ENCODE measurements at places on chromosomes 5 and 9.

DNA sequence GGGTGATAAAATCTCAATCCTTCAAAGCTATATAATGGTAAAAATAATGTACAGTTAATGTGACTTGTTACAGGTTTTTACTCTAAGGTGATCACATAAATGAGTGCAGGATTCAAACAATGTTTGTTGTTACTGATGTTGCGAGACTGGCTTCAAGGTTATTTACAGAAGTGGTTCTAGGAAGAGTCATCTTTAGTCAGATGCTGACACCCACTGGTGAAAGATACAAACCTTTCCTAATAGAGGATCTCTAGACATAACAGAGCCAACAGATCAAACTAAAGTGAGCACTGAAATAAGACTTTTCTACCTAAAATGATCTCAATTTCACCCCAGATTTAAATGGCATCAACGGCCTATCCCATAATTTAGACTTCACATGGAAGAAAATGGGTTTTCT, 20.2 kb downstream of the ARSB start:
- no peak for DNase-seq

GRCh38 chr5:139788294-139788910, 7.2 kb upstream of the PSD2 start:
- DNase-seq = no peak

- DNase-seq = no peak
Observed at GRCh38 chr9:23438299-23438907, 387.6 kb downstream of the ELAVL2 start.

GRCh38 chr9:2195211-2195610, 180.1 kb downstream of the SMARCA2 start:
- DNase-seq = no peak

- DNase-seq = peak; percentile 65
Observed at GRCh38 chr5:172133359-172134029, 54.5 kb downstream of the STK10 start.

DNA sequence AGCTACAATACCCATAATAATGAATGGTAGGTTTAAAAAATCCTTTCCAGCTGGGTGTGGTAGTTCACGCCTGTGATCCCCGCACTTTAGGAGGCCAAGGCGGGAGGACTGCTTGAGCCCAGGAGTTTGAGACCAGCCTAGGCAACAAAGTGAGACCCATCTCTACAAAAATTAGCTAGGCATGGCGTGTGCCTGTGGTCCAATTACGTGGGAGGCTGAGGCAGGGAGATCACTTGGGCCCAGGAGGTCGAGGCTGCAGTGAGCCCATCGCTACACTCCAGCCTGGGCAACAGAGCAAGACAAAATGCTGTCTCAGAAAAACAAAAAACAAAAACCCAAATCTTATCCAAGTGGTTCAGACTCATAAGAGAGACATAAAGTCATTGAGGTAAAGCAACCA, 33.8 kb upstream of the SLC6A3 start:
- no peak for DNase-seq

- DNase-seq = no peak
Observed at GRCh38 chr9:61669352-61669751, 479.5 kb downstream of the SPATA31A7 start.

GRCh38 chr9:104971511-104971910, 43.6 kb upstream of the ABCA1 start:
- DNase-seq = no peak

DNA sequence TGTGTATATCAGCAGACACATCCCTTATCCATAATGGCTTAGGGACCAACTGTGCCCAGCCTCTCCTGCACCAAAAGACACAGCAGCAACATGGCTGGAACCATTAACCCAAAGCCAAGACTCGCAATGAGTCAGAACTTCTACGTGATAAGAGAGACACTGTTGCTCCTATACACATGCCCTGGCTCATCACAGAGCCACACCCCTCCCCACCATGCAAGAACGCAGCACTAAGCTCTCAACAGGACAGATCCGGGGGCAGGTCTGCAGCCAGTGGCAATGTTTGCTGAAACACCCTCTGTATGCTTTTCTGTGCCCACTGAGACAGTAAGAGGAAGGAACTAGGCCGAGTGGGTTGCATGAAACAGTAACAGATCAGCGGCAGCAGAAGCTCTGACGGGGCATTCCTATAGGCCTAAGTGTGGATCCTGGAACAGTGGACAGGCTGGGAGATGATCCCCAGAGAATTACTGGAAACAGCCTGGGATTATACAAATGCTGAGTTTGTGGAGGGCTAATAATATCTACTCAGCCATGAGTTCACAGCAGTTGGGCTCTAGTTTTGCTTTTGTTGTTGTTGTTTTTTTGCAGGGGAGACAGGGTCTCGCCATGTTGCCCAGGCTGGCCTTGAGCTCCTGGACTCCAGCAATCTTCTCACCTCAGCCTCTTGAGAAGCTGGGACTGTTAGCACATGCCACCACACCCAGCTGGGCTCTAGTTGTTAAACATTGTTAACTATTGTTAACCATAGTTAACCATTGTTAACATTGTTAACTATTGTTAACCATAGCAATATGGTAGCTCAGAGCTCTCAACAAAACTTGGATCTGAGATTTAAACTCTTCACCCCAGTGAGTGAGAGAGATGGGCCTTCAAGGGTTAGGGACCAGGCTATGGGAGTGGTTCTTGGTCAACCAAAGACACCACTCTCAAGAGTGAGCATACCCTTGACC, 41.0 kb downstream of the B4GALT1 start:
- DNase-seq = no peak

DNA sequence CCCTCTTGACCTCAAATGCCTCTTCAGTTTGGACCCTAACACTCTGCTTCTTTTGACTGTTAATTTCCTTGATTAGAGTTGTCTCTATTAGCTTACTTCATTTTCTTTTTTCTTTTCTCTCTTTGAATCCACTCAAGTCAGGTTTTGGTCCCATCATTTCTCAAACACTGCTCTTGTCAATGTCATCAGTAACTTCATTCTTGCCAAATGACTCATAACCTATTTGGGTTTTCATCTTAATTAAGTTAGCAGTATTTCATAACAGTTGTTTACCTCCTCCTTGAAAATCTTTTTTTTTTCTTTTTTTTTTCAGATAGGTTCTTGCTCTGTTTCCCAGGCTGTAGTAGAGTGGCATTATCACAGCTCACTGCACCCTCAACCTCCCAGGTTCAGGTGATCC, 119.6 kb downstream of the PARP8 start:
- no peak for DNase-seq

DNA sequence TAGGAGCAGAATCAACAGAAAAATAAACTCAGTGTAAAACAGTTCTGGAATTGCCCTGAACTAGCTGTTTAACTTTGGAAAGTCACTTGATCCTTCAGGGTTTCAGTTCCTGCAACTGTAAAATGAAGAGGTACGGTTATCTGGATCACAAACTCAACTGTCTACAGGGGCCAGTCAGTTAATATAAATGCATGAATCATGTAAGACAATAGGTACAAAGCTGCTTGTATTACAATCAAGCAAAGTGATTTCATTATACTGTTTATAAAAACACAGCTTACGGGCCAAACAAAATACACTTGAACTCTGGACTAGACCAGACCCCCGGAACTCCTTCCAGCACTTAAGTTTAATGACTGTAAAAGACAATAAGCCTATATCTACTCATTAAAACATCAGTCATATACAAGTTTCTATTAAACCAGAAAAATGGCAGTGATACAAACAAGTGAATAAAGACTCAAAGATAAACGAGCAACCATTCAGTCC, 73.0 kb downstream of the MRPS27 start:
- DNase-seq = no peak

- DNase-seq = no peak
Observed at GRCh38 chr5:115487168-115487567, 57.4 kb downstream of the FEM1C start.

Measured in CD4-positive, alpha-beta T cell treated with Interleukin-15 for 4 hours (primary cell).